ENCODE measurements at places on chromosomes 6 and 20. TPM values are rescaled to one million over a fixed set of nuclear protein-coding genes. Genes with fewer than 3 reads are reported as not detected.

DNA sequence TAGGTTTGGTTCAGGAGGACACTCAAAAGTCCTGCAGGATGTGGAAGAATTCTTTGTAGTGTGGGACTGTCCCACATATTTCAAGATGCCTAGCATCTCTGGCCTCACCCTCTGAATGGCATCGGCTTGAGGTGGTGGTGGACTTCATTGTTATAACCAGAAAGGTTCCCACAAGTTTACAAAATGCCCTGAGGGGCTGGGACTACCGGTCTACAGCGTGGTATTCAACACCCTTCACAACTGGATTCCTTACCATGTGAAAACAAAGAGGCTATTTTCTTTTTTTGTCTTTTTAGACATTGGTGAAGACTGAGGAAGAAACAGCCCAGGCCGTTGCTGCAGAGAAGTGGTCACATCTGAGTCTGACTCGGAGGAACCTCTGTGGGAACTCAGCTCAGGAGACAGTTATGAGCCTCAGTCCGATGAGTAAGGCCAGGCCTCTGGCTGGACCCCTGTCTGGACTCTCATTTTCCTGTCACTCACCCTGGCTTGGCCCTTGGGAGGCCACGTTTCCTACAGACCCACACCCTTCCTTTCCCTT, 15.2 kb downstream of the PGBD1 start:
- DNase-seq: no peak

DNA sequence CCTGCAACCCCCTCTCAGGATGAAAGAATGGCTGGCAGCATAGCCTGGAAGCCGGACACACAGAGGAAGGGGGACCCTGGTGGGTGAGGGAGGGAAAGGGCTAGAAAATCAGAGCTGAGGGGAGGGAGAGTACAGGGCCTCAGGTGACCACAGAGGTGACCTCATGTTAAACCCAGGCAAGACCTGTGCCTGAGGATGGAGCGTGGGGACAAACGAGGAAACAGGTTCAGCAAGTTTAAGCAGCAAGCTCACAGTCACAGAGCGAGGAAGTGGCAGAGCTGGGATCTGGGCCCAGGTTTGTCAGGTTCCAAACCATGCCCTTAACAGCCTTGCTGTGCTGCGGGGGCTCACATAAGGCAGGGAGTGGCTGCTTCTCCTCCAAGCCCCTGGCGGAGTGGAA, 4.0 kb upstream of the BPI start:
- DNase-seq: no peak

GRCh38 chr6:110681543-110682459, 133.5 kb downstream of the CDK19 start:
- no peak for DNase-seq

- no peak for DNase-seq
Measured at GRCh38 chr6:169321546-169321945, 67.9 kb upstream of the THBS2 start.

ADGB gene
- 0.31 TPM for total RNA-seq

DCDC2 gene
- total RNA-seq: 5.5 TPM
